ENCODE measurements at places on chromosomes 16 and 17.

GRCh38 chr16:31869511-31870201 lies 4.0 kb upstream of the ZNF267 start:
- peak; percentile 90 for DNase-seq

DNA sequence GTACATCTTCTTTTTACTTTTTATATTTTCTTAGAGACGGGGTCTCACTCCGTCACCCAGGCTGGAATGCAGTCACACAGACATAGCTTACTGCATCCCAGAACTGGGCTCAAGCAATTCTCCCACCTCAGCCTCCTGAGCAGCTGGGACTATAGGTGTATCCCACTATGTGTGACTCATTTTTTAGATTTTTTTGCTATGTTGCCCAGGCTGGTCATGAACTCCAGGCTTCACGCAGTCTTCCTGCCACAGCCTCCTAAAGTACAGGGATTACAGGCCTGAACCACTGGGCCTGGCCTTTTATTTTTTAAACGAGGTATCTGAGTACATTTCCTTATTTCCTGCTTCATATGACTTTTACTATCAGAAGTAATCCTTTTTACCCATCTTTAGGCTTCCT lies 48.0 kb downstream of the GLG1 start:
- DNase-seq: no peak

DNA sequence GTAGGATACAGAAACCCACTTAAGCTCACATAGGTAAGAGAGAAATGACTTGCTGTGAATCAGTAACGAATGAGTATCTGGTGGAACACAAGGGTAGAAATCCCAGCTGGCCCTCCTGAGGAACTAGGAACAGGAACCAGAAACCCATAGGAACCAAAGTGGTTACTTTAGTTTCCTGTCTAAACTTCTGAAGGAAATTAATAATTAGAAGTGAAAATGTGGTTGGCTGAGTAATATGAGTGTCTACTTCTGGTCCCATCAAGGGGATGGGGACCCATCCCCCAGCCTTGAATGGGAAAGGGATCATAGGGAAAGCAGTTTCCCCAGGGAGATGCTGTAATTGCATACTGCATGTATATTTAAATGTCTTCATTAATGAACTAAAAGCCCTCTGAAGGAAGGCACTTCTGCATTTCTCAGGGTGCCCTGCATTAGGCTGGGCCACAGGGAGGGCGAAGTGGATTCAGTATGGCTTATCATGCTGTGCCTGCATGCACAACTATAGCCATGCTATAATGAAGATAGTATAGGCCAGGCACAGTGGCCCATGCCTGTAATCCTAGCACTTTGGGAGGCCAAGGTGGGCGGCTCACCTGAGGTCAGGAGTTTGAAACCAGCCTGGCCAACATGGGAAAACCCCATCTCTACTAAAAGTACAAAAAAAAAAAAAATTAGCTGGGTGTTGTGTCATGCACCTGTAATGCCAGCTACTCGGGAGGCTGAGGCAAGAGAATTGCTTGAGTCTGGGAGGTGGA lies 45.6 kb downstream of the CYB5B start:
- DNase-seq: no peak

DNA sequence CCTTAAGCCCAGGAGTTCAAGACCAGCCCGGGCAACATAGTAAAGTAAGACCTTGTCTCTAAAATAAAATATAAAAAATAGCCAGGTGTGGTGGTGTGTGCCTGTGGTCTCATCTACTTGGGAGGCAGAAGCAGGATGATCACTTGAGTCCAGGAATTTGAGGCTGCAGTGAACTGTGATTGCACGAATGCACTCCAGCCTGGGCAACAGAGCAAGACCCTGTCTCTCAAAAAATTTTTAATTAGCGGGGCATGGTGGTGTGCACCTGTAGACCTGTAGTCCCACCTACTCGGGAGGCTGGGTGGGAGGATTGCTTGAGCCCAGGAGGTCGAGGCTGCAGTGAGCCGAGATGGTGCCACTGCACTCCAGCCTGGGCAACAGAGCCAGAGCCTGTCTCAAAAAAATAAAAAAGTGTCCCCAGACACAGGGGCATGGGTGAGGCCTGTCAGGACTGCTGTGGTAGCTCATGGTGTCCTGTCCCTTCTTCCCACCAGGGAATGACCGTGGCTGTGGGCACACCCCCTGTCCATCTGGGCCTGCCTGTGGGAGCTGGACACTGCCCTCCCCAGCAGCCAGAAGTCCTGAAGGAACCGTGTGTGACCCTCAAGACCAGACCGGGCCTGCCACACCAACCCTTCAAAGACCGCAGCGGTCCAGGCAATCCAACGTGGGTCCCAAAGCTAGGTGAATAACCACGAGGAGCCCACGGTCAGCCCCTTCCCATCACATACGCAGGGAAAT lies 30.8 kb upstream of the GAA start:
- DNase-seq: no peak

GRCh38 chr17:36610474-36610873 lies 9.1 kb downstream of the MRM1 start:
- DNase-seq: no peak

GRCh38 chr17:82963104-82963950 lies 116.1 kb upstream of the METRNL start:
- peak; percentile 44 for DNase-seq

- DNase-seq: no peak
Observed at GRCh38 chr17:73391331-73392265, 79.8 kb upstream of the CDC42EP4 start.

DNA sequence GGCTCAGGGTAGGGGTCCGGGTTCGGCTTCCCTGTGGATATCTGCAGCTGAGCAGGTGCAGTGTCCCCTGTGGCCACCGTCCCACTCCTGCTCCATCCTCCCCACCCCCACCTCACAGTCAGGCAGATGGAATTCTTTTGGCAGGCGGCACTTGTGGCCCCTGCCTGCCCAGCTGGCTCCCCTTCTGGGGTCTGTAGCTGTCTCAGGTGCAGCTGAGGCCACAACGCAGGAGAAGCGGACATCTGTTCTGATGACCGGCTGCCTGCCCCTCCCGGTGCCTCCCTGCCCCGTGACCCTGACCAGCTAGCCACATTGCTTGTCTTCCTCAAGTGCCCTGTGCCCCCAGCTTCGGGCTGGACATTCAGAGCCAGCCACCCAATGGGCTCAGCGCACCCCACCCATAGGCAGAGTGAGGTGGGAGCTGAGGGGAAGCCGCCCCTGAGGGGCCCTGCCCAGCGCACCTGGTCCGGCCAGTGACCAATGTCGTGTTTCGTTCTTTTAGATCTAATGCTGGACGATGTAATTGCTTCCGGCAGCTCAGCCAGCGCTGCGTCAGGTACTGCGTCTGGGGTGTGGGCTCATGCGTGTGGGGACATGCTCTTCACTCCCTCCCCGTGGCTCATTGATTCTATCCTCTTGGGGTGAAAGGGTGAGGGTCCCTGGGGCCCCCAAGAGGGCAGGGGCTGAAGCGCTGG lies 25.2 kb upstream of the ABCC3 start:
- DNase-seq: no peak
